ENCODE measurements at places on chromosomes 12 and 14.

DNA sequence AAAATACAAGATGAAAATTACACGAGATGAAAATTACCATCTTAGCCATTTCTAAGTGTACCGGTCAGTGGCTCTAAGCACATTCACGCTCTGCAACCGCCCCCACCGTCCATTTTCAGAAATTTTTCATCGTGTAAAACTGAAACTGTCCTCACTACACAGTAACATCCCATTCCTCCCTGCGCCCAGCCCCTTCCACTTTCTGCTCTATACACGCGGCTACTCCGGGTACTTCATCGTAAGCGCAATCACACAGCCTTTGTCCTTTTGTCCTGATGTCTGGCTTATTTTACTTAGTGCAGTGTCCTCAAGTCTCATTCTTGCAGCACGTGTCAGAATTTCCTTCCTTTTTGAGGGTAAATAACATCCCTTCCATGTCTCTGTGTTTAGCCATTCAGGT, 3.6 kb upstream of the GPR132 start:
- no peak for DNase-seq

DNA sequence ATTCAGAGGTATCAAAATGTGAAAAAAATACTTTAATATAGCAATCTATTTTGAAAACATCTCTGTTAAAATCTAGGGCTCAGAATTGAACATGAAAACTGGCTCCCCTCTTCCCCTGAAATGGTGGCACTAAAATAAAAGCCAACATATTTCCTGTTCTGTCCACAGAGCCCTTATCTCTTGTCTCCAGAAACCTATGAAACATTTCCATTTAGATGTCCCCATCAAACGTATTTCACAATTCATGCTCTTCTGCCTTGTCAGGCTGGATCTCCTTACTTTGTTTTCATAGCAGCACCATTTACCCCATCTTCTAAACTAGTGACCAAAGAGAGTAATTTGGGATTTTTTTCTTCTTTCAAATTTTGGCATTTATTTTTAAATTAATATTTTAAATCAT, 42.4 kb downstream of the PDE3A start:
- DNase-seq: no peak

DNA sequence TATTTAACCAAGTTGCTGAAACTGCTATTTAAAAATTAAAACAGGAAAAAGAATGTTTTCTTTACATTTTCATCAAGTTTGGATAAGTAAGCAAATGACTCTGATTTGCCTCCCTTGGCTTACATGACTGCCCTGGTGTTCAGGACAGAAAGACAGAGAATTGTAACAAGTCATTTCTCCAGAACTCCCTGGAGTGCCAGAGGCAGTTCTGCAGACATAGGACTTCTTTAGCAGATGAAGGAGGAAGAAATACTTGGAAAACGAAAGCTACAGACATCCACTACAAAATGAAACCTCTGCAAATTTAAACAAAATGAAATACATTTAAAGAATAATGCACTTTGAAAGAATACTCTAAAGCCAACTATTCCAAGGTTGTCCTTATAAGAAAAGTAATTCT, 253.9 kb downstream of the LRFN5 start:
- DNase-seq: no peak

DNA sequence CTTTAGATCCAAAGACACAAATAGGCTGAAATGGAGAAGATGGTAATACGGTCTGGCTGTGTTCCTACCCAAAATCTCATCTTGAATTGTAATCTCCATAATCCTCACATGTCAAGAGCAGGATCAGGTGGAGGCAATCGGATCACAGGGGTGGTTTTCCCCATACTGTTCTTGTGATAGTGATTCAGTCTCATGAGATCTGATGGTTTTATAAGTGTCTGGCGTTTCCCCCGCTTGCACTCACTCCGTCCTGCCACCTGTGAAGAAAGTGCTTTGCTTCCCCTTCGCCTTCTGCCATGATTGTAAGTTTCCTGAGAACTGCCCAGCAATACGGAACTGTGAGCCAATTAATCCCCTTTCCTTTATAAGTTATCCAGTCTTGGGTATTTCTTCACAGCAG, 1795.5 kb upstream of the FLRT2 start:
- no peak for DNase-seq

DNA sequence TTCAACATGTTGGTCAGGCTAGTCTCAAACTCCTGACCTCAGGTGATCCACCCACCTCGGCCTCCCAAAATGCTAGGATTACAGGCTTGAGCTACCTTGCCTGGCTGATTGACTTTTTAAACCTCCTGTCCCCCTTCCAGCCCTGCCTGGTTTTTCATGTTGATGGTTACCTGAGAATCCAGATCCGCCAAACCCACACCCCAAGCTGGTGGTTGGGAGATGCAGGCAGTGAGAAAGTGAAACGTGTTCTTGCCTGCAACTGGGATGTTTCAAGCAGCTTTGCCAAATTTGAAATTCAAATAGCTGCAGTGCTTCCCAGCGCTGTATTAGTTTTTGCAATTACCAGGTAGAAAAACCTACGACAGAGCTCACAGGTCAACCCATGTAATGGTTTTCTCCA, 238.3 kb upstream of the PWP1 start:
- DNase-seq: no peak

GRCh38 chr14:90630171-90630806, 185.9 kb downstream of the TTC7B start:
- DNase-seq: no peak

DNA sequence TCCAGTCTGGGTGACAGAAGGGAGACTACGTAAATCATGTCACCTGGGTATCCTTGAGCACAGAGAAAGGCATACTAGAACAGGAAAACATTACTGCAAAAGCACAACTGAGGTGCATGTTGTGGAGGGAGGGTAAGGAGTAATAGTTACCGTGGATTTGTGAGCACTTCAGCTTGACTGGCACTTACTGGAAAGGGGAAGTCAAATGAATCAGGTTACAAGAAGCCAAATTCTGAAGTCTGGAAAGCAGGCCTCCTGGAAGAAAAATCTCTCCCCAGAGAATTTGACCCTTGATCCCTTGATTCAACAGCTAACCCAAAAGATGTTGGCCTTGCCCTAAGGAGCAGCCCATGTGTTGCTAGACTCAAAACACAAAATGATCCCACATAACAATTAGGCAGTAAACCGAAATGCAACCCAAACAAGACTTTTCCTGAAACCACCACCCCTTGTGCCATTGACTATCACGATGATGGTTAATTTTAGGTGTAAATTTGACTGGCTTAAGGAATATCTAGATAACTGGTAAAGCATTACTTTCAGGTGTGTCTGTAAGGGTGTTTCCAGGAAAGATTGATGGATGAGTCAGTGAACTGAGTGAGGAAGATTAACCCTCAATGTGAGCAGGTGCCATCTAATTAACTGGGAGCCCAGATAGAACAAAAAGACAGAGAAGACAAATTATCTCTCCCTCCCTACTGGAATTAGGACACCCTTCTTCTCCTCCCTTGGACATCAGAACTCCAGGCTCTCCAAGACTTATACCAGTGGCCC, 108.8 kb downstream of the SLC25A21 start:
- DNase-seq: no peak

- no peak for DNase-seq
Measured at GRCh38 chr14:70354204-70354603, 5.3 kb downstream of the COX16 start.

DNA sequence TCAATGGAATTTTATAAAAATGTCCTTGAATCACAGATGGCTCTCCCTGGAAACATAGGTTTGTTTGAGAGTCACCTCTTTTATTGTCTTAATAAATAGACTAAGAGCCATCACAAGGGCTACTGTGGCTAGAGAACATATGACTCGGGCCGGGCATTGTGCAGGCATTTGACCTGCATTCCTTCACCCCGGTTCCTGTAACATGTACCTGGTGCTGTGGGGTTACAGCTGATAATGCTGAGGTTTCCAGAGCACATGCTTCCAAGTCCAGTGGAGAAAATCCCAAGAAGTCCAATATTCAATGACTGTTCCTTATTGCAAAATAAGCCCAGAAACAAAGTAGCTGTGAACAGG, 1.0 kb upstream of the ACACB start:
- no peak for DNase-seq

DNA sequence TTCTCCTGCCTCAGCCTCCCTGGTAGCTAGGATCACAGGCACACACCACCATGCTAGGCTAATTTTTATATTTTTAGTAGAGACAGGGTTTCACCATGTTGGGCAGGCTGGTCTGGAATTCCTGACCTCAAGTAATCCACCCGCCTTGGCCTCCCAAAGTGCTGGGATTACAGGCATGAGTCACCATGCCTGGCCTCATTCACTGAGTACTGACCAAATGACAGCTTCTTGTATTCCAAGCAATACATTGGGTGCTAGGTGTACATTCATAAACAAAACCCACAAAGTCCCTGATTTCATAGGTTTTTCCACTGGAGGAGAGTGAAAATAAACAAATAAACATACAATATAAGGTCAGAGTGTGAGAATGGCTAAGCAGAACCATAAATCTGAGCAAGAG, 136.3 kb downstream of the HELB start:
- DNase-seq: no peak

- DNase-seq: no peak
Measured at GRCh38 chr12:98259693-98260092, 255.7 kb upstream of the TMPO start.

- DNase-seq: no peak
Measured at GRCh38 chr12:99916555-99916954, 68.2 kb downstream of the ANKS1B start.

DNA sequence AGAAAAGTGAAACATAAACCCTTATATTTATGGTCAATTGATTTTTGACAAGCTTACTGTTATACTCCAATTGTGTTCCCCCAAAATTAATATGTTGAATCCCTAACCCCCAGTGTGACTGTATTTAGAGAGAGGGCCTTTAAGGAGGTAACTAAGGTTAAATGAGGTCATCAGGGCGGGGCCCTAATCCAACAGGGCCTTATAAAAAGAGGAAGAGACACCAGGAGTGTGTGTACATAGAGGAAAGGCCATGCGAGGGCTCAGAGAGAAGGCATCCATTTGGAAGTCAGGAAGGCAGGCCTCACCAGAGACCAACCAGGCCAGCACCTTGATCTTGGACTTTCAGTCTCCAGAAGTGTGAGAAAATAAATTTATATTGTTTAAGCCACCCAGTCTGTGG, 6.5 kb upstream of the VTI1B start:
- DNase-seq: no peak

DNA sequence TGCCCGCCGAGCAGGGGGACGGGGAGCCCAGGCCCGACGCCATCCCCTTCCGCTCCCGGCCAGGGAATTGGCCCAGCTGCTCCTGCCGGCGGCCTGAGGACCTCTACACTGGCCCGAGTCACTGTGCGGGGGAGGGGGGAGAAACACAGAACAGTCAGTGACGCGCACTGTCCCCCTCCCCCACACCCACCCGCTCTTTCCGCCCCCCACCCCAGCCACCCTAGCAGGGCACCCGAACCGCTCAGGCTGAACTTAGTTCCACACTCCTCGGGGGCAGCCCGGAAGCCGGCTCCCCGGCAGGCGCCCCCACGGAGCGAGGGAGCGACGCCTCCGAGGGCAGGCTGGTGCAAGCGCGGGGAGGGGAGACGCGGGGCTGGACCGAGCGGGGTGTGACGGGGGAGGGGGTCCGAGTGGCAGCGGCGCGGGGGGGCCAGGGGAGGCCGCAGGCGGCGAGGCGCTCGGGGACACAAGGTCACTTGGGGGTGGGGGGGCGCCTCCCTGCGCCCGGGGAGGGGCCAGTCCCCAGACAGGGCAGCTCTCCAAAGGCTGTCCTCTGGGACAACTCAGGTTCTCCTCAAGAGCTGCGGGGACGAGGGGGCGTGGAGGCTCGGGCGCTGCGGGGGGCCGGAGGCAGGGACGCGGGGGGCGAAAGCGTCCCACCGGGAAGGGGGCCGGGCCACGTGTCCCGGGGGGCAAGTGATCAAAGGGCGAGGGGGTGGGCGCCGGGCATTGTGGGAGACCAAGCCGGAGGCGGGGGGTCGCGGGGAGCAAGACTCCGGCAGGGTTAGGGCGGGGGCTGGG, 648 bp downstream of the CHD4 start:
- peak; percentile 38 for DNase-seq

GRCh38 chr14:43476822-43477221, 1030.3 kb downstream of the FSCB start:
- DNase-seq: no peak

GRCh38 chr12:111753144-111753881, 13.4 kb upstream of the ALDH2 start:
- peak; percentile 15 for DNase-seq

DNA sequence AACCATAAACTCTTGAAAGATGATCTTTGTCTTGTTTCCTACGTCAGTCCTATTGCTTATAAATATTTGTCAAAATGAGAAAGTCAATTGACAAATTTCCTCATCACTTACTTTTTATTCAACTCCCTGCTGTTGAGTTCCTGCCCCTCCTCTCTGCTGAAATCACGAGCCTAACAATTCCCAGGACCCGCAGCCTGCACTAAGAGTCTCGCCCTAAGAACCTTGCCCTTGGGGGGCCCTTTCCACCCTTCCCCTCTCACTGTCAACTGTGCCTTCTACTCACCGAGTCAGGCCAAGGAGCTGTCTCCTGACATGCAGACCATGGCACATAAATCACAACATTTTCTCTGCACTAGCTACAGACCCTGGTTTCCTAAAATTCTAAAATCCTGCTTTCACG, 99.0 kb downstream of the STAB2 start:
- DNase-seq: no peak

GRCh38 chr14:50791201-50791600, 39.8 kb downstream of the NIN start:
- no peak for DNase-seq

- DNase-seq: no peak
Measured at GRCh38 chr12:115437061-115437567, 753.1 kb upstream of the TBX3 start.

GRCh38 chr12:119659289-119659897, 8.5 kb upstream of the PRKAB1 start:
- peak; percentile 43 for DNase-seq

- no peak for DNase-seq
Measured at GRCh38 chr12:131321988-131322387, 368.3 kb downstream of the ADGRD1 start.

DNA sequence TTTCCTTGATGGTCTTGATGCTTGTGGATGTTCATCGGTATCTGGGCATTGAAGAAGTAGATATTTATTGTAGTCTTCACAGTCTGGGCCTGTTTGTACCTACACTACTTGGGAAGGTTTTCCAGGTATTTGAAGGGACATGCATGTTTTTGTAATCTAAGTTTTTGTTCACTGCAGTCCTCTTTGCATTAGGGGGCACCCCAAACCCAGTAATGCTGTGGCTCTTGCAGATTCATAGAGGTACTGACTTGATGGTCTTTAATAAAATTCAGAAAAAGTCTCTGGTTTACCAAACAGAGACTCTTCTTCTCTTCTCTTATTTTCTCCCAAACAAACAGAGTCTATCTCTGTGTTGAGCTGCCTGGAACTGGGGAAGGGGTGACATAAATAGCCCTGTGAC, 150.9 kb upstream of the SLC16A7 start:
- DNase-seq: no peak

- DNase-seq: no peak
Measured at GRCh38 chr12:6772726-6773589, 638 bp downstream of the LAG3 start.

Measured in NCI-H2081 (cell line).